ENCODE measurements at places on chromosomes 12 and 14.

GRCh38 chr14:91348845-91349465, 68.7 kb downstream of the CCDC88C start:
- no peak for DNase-seq

DNA sequence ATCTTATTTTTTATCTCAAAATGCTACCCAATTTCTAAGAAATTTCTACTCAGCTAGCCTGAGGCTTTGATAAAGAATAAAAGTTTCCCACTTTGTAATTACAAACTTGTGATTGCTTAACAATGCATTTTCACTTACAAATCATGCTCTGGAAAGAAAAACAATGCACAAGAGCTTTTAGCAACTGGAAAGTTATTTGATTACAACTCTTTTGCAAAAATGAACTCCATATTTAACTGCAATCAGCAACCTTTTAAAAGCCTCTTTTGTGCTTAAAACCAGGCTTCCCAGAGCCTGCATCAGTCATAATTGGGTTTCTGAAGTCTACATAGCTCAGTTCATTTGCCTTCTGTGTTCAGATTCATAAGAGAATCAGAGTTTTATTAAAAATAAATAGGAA, 395.2 kb downstream of the PAWR start:
- DNase-seq = no peak

DNA sequence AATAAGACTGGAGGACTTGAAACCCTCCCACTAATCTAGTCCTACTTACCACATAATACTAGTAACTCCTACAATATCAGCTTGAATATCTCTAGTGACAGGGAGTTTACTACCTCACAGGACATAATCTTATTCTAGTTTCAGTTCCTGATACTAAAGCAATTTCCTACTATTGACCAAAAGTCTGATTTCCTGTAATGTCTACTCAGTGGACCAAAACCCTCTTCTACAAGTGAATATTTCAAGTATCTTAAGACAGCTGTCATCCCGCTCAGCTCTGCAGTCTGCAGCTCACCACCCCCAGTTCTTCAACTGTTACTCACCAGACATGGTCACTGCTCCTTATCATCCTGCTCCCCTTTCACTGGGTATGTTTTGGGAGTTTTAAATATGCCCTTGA, 70.8 kb upstream of the TMCC3 start:
- no peak for DNase-seq

- peak; percentile 66 for DNase-seq
These were observed 47.2 kb downstream of the UBE3B start for GRCh38 chr12:109524466-109525278.

GRCh38 chr12:25433581-25434325, 119.3 kb downstream of the LMNTD1 start:
- no peak for DNase-seq

DNA sequence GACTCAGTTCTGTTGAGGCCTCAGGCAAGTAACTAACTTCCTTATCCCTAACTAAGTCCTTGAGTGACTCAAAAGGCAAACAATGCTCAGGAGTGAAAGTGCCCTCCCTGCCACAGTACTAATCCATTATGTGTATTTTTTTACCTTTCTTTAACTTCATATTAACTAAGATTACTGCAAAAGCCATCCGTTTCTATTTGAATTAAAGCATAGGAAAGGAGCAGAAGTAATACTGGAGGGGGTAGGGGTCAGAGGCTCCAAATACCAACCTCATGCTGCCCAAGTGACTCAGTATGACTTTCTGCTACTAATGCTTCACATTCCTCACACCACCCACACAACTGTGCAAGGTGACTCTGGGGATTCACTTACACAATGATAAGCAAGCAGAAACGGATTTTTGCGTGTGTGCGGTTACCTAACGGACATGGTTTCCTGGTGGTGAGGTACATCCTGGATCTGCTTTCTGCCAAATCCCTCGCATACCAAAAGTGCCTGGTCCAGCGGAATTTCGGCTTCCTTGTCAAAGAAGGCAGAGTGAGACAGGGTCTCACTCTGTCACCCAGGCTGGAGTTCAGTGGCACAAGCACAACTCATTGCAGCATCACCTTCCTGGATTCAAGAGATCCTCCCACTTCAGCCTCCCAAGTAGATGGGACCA, 25.1 kb downstream of the MOK start:
- DNase-seq = no peak

DNA sequence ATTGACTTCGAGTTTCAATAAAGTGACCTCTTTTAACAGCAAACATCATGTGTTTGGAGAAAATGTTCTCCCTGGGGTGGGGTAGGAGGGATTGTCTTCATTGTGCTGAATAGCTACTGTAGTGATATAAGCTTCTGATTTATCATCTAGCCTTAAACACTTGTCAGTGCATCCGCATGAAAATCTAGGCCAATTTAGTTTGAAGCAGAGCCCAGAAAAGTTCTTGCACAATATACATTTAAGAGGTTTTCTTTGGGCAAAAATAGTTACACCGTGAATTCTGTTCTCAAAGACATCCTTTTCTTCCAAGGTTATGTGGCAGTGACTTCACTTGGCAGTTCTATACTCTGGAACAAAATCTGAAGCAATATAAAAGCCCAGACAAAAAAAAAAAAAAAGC, 136.0 kb upstream of the IFNG-AS1 start:
- no peak for DNase-seq

- DNase-seq = no peak
These were observed 142.8 kb downstream of the LRFN5 start for GRCh38 chr14:41749429-41749828.

DNA sequence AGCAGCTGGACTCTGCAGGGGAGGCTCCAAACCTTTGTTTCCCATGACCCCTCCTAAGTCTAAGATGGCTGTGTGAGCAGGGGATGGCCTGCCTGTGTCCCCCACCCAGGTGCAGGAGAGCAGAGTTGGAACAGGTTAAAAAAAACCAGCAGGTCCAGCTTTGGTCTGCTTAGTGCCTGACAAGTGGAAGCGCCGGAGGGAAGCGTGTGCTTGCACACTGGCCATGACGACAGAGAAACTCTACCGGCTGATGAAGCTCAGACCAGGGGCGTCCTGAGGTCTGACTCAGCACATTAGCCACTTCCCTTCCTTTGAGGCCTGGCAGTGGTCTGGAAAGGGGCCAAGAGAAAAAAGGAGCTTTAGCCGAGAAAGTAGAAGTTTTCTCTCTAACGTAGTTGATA, 280.1 kb downstream of the VRK1 start:
- DNase-seq = no peak

Data from NCI-H524 (cell line).